SK-MEL-5 (cell line): ENCODE measurements at places on chromosomes 16 and 17. TPM values are rescaled to one million over a fixed set of nuclear protein-coding genes. Genes with fewer than 3 reads are reported as not detected.

Gene ABCC6
- 0.24 TPM in 1 of 2 replicates, not detected in the other for total RNA-seq

Gene ATXN1L
- 10.3 and 10.5 TPM in 2 replicates for total RNA-seq

Gene FAM171A2
- 5.0 and 5.3 TPM in 2 replicates for total RNA-seq

Gene PIPOX
- total RNA-seq = 0.21 TPM in 1 of 2 replicates, not detected in the other

Gene CIBAR2
- not detected in 2 replicates for total RNA-seq

Gene C16orf92
- not detected in 2 replicates for total RNA-seq

Gene TNK1
- total RNA-seq = 0.24 TPM in 1 of 2 replicates, not detected in the other

Gene CCL3
- 0.26 TPM in 1 of 2 replicates, not detected in the other for total RNA-seq

DNA sequence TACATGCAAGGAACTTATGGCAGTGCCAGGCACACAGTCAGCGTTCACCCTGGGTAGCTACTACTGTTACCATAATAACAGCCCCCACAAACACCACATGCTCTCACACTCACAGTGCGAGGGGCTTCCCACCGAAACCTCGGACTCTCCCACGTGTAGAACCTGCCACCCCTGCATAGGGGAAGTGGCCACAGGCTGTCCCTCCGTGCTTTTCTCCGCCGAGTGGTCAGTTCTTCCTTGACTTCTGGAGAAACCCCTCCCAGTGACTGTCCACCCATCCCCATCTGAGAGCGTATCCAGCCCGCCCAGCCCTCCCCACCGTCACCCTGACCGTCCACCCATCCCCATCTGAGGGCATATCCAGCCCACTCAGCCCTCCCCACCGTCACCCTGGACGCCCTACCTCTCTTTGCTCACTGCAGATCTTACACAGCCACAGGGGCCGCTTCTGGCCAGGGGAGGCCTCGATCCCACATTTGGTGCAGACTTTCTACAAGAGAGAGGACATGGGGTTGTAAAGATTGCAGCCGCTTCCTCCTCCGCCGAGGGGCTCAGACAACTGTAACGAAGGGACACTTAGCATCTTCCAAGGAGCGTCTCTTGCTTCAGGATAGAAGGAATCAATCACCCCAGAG is 71.1 kb downstream of the RPH3AL start:
- DNase-seq = no peak

DNA sequence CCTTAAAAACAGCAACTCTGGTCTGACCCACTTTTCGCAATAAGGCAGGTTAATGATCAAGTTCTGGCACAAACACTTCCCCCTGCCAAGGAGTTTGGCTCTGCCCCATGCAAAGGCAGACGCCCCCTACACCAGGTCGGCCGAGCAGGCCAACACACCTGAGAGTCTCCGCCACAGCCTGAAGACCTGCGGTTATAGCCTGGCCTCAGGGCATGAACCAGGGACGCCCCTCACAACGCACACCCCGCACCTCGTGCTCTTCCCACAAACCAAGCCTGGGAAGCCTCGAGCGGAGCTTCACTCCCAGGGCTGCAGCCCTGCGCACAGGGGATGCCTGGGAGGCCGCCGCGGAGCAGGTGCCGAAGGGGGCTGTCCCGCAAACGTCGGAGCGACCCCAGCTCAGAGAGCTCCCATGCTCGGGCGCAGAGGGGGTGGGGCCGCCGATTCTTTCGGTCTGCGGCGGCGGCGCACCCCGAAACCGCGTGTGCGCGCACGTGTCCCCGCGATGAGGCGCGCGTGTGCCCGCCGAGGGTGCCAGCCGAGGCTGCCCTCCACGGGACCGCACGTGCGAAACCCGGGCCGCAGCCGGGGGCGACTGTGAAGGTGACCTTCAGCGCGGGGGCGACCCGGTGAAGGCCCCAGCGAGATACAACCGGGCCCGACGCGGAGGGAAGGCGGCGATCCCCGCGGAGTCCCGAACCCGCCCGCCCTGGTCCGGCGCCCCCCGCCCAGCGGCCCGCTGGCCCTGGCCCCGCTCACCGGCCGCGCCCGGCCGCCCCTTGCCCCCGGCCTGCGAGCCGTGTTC is 559 bp downstream of the CLUH start:
- peak; percentile 19 for DNase-seq

GRCh38 chr17:19237389-19238166 is 412 bp downstream of the EPN2 start:
- no peak for DNase-seq

- no peak for DNase-seq
Observed at GRCh38 chr17:48915459-48916282, 7.5 kb downstream of the UBE2Z start.

DNA sequence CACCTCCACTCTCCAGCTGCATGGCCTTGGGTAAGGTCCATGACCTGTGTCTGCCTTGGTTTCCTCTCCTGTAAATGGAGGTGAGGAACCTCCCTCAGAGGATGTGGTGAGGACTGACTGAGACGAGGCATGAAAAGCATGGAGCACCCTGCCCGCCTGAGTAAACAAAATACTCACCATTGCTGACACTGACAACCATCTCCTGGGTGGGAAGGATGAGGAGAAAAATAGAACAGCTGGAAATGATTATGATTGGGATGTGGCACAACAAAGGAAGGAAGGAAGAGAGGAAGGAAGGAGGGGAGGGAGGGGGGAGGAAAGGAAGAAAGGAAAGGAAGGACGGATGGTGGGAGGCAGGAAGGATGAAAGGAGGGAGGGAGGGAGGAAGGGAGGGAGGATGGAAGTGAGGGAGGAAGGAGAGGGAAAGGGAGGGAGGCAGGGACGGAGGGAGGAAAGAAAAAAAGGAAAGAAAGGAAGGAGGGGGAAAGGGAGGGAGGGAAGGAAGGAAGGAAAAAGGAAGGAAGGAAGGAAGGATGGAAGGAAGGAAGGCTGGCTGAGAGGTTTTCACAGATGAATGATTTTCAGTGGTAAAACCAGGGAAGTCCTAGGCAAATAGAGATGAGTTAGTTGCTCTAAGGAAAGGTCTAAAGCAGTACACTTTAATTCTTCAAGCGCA is 276.5 kb upstream of the XYLT1 start:
- DNase-seq = no peak

DNA sequence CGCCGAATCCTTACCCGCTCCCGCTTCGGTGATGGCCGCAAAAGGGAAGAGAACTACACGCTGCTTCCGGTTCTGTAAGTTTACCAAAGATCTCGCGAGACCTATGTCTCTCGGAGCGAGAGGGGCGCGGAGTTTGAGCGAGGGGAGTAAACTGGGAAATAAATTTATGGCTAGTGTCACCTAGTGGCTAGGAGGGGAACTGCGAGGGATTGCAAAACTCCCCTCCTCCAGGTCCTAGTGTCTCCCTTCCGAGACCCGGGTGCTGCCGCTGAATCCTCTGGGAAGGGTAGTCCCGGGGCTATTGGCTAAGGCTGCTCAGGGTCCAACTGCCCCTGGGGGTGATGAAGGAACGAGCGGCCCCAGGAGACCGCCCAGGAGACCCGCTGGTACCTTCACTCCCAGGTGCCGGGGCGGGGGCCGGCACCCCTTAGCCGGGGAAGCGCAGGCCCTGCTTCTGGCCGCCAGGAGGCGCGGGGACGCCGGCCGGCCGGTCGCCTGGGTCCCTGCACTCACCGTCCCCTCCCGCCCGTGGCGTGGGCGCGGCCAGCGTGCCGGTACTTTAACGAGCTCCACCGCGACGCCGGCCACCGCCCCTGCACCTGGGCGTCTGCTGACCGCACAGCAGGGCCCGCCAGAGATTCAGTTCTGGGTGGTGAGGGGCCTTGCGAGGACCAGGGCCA is at the start of gene RPL26:
Gene RPL26, minus strand, starts transcription at position 51 of the 680 bp plus-strand sequence. CDS start 883 bp downstream, outside the sequence.
- DNase-seq = peak; percentile 99

DNA sequence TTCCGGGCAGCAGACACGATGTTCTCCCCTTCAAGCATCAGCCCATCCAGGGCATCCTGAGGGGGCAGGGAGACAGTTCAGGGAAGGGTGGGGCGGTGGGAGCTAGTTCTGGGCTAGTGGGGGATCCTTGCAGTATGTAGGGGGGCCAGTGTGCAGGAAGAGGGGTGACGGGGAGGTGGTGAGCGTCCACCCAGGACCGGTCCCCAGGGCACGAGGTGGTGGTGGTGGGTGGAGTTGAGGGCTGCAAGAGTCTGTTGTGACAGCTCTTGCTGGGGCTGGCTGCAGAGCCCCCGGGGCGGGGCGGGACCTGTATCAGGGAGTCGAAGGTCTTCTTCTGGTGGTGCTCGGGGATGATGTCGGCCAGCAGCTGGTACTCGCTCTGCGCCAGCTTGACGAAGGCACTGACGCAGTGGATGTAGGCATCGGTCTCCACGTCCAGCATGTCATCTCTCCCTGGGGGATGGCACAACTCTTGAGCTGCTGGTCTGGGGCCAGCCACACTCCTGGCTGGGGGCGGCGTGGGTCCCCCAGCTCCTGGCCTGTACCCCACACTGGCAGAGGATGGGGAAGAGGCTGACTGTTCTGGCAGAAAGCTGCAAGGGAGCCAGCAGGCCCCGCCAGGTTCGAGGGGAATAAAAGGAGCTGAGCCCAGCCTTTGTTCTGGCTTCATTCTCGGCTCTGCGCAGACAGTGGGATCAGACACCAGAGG is 10.0 kb downstream of the ZACN start:
- no peak for DNase-seq

GRCh38 chr16:81716478-81717225 is 62.4 kb upstream of the PLCG2 start:
- DNase-seq = no peak

GRCh38 chr17:35666070-35666469 is 65.4 kb upstream of the RASL10B start:
- DNase-seq = no peak

GRCh38 chr17:81164371-81165245 is 699 bp upstream of the PVALEF start:
- DNase-seq = no peak
